ENCODE measurements at places on chromosomes 3 and 15.

- DNase-seq: no peak
Measured at GRCh38 chr3:108404368-108404767, 106.0 kb downstream of the MYH15 start.

GRCh38 chr3:131957511-131957910 lies 77.3 kb downstream of the CPNE4 start:
- DNase-seq: no peak

GRCh38 chr3:136819731-136820679 lies 1.1 kb downstream of the SLC35G2 start:
- DNase-seq: peak; percentile 22

DNA sequence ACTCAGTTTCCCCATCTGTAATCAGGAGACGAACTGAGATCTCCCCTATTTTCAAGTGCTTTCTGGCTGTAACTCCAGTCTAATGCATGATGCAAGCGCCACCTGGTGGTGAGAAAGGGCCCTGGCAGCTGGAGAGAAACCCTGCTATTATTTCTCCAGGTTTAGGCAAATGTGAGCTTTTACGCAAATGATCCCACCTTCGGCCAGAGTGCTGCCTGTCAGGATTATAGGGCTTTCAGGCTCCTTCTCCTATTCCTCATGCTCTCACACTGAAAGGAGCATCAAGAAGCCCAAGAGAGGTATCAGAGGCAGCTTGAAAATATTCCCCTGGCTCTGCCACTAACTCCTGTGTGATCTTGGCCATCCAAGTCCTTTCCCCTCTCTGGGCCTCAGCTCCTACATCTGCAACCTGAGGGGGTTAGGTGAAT lies 93.9 kb upstream of the RASGRF1 start:
- DNase-seq: peak; percentile 51

GRCh38 chr15:57031605-57032004 lies 113.2 kb downstream of the TCF12 start:
- no peak for DNase-seq

Measured in activated B cell treated with CpG ODN at 0.5 μM for 24 hours (primary cell).